ENCODE measurements at places on chromosomes 11 and 22. TPM values are rescaled to one million over a fixed set of nuclear protein-coding genes. Genes with fewer than 3 reads are reported as not detected.

DNA sequence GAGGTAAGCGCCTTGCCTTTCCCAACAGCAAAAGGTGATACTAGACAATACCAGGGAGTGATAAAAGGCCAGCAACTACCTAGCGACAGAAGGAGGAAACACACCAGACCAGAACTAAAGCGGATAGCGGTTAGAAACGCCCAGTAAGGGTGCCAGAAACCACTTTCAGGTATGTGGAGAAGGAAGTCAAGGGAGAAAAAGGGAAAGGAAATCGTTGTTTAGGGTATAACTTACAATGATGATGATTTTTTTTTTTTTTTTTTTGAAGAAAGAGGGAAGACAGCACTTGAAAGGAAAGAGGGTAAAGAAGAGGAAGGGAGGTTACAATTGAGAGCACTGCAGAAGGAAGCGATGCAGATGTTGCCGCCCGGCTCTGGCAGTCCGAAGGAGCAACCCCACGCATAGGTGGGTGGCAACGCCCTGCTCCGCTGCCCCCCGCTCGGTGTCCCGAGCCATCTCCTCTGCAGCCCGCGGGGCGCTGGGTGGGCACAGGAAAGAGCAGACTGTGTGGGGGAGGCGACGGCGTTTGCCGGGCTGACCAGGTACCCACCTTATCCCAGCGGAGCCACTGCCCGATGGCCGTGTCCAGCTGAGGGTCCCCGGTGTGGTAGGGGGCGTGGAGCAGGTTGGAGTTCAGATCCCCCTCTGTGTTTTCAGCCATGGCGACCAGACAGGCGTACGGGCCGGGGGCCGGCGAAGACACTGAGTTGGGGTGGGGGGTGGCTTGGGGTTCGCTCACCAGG lies 561 bp downstream of the PGM2L1 start:
- no peak for DNase-seq

- DNase-seq: no peak
Observed at GRCh38 chr11:45078236-45079074, 68.0 kb upstream of the PRDM11 start.

- DNase-seq: no peak
Observed at GRCh38 chr11:110128161-110128560, 35.0 kb downstream of the ZC3H12C start.

DNA sequence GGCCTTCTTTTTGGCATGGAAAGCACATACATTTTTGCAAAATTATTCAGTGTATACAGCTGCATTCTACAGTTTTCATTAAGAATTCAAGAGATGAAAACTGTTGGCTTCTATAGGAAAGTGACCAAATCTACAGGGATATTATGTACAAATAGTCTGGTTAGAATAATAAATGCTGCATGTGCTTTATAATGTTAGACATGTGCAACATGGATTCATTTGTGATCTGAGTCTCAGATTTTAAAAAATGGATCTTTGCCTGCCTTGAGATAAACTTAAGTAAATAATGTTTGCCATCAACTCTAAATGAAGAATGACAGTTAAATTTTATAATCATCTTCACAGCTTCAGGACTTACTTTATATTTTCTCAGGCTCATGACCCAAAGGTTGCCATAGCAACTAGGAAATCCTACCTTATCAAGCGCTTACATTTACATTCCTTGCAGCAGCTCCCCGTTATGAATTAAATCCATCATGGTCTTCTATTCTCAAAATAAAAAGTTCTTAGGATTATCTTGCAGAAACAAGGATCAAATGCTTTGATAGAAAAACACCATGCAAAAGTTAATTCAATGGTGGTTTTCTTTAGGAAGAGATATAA lies 200.2 kb downstream of the CADM1 start:
- no peak for DNase-seq

DNA sequence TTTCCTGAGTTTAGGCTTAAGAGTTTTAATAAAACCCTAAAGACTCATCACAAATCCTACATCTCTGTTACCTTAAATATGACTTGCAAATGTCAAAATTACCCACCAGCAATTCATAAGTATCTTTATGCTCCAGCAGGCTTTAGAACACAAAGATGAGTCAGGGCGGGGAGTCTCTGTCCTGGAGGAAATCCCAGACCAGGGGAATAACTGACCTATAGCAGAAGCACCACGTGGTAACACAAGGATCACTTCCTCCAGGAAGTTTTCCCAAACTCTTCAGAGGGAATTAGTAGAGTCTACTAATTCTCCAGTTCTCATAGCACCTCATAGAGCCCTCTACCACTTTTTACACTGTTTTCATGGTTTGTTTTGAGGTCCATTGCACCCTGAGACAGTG lies 217.0 kb downstream of the NAV2 start:
- DNase-seq: no peak

DNA sequence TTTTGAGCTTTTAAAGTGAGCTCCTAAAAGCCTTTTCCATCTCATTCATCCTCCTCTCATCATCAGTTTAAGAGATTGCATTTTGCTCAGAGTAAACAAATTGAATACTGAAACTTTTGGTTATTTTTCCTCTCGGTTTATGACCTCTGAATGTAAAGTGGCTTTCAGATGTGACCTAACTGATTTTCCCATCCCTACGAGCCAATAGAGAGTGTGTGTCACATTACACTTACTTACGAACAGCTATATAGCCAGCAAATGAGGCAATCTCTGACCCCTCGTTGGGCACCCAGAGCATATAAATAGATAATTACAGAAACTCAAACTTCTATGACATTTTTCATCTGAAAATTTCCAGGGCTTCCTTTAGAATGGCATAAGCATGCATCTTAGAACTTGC lies 317.7 kb downstream of the OPCML start:
- DNase-seq: no peak

DNA sequence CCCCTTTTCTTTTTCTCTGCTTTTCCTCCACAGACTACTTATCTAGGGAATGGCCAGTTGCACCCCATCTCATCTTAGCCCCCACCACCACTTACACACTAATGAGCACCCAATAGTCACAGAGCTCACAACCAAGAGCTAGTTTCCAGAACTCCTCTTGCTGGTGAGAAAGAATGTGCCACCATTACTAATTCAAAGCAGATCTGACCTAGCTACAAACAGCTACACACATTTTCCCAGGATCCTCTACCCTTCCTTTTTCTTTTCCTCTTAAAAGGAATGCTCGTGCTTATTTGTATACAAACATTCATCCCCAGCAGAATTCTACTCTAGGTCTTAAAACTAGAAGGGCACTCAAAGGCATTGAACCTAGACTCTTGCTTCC lies 136.8 kb downstream of the CD44 start:
- no peak for DNase-seq

DNA sequence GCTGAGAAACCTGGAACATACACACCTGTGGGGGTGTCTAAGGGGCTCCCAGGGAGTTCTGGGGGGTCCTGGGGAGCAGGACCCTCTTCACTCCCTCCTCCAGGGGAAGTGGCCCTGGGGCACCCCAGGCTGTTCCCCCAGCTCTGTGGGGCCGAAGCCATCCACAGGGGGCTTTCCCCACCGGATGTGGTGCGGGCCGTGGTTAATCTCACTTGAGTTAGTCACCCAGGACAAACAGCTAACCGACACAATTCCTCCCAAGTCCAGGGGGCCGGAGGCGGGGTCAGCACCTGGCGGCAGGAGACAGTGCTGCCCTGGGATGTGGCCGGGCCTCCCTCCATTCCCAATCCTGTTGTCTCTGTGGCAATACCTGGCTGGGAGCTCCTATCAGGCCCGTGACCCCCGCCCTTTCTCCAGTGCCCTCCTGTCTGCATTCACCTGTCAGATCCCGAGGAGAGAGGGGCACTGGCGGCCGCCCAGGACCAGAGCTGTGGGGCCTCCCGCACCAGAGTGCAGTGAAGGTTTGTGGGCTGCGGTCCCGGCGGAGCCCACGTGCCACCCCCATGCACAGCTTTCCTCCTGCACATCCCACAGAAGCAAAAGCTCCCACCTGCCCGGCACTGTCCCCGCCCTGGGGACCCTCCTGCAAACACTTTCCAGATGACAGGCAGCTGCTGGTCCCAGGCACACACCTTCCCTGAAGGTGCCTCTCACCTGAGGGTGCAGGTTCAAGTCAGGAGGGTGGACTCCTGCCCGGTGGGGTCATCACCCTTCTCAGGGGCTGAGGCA lies 5.2 kb upstream of the MUC5AC start:
- no peak for DNase-seq

DNA sequence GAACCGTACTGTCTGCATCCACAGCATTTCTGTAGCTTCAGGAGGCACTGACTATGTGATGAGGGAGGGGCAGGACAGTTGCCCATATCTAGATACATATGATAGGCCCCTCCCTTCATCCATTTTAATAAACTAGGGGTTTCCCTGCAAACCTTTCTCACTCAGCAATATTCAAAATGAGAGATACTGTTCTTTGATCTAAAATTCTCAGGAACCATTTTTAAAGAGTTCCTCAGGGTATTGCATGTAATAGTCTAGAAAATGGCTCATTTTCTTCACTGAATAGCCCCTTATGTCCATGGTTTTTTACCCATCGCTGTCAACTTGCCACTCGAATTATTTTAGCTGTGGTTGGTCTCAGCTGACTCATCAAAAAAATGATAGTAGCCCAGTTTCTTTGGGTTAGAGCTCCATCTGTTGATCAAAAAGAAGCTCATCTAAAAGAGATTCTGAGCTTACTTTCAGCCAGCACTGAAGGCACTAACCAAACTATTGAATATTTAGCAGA lies 37.0 kb upstream of the DNAJB7 start:
- no peak for DNase-seq

DNA sequence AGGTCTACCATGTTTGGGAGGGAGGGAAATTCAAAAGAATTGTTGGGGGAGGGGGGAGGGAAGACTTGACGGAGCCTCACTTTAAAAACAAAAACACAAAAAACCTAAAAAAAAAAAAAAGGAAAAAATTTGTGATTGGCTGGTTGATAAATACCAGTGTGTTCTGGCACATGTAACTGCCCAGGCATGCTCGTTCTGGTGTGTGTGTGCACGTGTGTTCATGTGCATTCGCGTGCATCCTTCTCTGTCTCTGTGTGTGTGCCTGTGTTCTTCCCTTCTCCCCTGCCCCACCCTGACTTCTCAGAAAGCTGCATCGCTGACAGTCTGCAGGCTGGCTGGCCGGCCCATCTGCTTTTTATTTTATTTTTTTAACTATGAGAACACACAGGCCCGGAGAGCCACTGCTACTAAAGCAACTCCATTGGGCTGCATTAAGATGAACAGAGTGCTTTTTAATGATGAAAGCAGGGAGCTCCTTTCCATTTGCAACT lies 22.6 kb upstream of the ADSL start:
- no peak for DNase-seq

- DNase-seq: peak; percentile 87
Observed at GRCh38 chr22:50674606-50675552, 2.3 kb downstream of the SHANK3 start.

DNA sequence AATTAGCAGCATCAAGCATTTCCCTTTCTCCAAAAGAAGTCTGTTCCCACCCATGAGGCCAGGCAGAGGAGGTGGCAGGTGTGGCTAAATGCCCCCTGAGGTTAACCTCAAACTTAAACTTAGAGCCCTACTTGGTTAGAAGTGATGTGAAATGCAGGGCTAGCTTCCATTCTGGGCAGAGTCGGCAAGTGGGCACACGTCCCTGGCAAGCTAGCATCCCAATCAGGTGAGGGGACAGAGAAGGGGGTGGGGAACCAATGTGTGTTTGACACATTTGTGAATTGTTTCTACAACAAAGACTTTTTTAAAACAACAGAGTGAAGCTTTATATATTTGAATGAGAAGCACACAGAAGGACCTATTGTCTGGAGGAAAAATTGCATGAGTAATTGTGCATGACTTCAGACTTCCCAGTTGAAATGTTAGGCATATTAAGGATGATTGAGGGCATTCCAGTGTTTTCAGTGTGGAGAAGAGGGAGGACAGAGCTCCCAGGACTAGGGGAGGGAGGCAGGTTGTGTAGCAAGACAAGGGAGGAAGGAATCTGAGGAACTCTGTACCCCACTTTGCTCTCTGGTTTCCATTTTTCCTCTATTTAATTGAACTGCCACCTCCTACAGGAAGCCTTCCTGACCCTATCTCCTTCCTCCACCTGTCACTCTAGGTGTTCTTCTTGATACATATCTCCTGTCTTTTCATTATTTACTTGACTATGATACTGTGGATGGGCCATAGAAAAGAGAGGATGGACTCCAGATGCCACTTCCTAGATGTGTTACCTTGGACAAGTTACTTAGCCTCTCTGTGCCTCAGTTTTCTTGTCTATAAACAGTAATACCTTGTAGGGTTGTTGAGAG lies 83.3 kb upstream of the PICALM start:
- DNase-seq: no peak

GRCh38 chr22:29126670-29127395 lies 54.0 kb downstream of the KREMEN1 start:
- no peak for DNase-seq

DNA sequence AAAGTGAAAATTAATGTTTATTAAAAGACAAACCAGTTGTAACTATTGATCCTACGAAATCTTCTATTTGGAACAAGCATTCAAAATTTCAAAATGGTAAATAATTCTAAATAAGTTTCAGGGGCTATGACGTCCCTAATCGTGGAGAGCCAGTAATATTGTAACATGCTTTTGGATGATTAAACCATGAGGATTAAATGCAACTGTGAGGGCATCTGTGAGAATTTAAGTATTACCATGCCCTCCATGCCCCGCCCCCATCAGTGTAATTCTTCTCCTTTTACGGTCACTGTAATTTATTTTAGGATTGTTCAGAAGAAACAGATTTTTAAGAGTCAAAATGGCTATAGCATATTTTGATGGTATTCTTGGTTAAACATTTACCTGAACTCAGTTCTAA lies 133.2 kb downstream of the APOL5 start:
- DNase-seq: no peak

DNA sequence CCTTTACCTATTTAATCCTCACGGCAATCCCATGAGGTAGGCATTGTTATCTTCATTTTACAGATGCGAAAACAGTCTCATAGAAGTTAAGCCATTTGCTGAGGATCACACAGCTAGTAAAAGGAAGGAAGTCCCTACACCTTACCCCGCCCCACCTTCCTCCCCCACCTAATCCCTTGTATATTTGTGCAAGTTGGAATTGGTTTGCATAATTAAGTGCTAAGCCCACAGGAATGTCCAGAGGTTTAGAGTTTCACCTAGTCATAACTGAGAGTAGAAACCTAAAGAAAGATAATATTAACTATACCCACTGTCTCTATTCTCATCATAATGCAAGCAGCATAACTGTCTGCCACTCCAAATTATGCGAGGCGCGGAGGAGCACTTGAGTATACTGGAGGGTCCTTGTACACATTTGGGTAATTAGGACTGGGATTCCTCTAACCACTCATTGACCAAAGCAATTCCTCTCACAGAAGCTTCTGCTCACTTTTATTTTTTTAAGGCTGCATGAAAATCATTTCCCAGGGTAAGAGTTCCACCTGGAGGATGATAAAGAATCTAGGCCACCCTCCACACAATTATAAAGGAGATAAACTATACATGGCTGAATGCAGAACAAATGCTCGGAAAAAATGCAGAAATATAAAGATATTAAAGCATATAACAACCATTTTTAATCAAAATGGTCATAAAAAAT lies 199.9 kb downstream of the FAM181B start:
- DNase-seq: no peak

- DNase-seq: no peak
Observed at GRCh38 chr22:43118024-43118849, 7.7 kb downstream of the BIK start.

Gene PPME1
- total RNA-seq: 114 TPM

Gene APOL5
- not detected for total RNA-seq

Gene ALX4
- not detected for total RNA-seq

All from Caco-2 (cell line).